DND-41 (cell line): ENCODE measurements at places on chromosomes 7 and 10.

- peaks cover 3% of the 10 kb centered on the region for H3K27me3 ChIP-seq
- H3K27ac ChIP-seq = no peak overlapping the region
- no peaks in the 10 kb centered on the region for H3K4me1 ChIP-seq
Measured at GRCh38 chr10:79507440-79508167, 4.7 kb upstream of the EIF5AL1 start.

- H3K36me3 ChIP-seq = no peaks in the 10 kb centered on the region
- no peak overlapping the region for H3K27ac ChIP-seq
- H3K4me1 ChIP-seq = peaks cover 16% of the 10 kb centered on the region
- no peaks in the 10 kb centered on the region for H3K27me3 ChIP-seq
- DNase-seq = no peak
Measured at GRCh38 chr7:76394957-76395356, 14.5 kb downstream of the SSC4D start.

DNA sequence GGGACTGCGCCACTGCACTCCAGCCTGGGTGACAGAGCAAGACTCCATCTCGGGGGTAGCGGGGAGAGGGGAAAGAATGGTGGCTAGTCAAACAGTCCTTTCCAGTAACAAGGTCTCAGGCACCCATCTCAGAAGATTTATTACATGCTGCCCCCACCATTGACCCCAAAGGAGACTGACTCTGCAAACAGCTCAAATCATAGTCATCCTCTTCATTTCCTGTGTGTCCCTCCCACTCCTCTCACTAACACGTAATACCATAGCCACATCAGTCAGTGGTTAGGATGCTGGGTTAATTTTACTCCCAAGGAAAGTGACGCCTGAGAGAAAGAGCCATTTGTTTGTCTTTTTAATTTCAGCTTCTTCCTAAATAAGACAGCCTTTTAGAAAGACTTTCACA is 56.6 kb upstream of the BET1 start:
- H3K36me3 ChIP-seq = no peaks in the 10 kb centered on the region
- H3K27ac ChIP-seq = no peak overlapping the region
- no peak for DNase-seq
- H3K27me3 ChIP-seq = peaks cover 4% of the 10 kb centered on the region

DNA sequence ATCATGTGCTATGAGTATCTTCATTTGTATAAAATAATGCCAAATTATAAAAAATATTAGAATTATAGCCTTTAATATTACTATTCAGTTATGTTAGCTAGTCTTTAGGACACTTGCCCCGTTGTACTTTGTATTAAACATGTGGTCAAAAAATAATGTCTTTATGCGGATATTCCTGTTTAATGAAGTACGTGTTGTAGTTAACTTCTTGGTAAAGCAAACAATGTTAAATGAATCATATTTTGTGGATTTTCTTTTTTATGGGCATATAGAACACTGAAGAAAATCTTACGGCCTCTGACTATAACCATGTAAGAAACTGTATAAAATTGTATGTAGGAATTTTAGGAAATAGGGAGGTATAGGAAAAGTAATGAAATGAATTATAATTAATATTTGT is 14.3 kb downstream of the GLCCI1 start:
- H3K36me3 ChIP-seq = no peaks in the 10 kb centered on the region; the same call in 1 of the 2 replicates
- H3K27me3 ChIP-seq = no peaks in the 10 kb centered on the region
- H3K4me3 ChIP-seq = no peak overlapping the region
- no peak for DNase-seq
- no peak overlapping the region for H3K27ac ChIP-seq

- H3K27me3 ChIP-seq = no peaks in the 10 kb centered on the region
- H3K36me3 ChIP-seq = no peaks in the 10 kb centered on the region
- H3K4me3 ChIP-seq = no peak overlapping the region
- H3K4me1 ChIP-seq = no peaks in the 10 kb centered on the region
- DNase-seq = no peak
- H3K27ac ChIP-seq = no peak overlapping the region
Measured at GRCh38 chr7:47697543-47697942, 115.6 kb upstream of the TNS3 start.

DNA sequence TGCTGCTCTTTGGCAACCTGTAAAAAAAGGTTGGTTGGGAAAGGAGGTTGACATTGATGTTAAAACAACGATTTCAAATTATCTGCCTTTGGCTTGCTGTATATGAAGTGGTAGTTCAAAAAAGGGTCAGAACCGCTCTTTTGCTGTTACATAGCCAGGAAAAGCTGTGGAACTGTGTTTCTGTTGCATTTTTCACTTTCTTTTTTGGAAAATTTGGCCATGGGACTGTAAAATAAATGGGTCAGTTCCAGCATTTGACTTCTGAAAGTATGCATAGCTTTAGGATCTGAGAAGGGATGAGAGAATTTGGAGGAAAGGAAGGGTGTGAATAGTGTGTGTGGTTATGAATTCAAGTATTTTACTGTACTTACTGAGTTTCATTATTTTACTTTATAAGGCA is 7.3 kb downstream of the AUTS2 start:
- H3K36me3 ChIP-seq = no peaks in the 10 kb centered on the region
- no peaks in the 10 kb centered on the region for H3K27me3 ChIP-seq
- H3K4me1 ChIP-seq = peaks cover 53% of the 10 kb centered on the region
- H3K4me3 ChIP-seq = no peak overlapping the region

DNA sequence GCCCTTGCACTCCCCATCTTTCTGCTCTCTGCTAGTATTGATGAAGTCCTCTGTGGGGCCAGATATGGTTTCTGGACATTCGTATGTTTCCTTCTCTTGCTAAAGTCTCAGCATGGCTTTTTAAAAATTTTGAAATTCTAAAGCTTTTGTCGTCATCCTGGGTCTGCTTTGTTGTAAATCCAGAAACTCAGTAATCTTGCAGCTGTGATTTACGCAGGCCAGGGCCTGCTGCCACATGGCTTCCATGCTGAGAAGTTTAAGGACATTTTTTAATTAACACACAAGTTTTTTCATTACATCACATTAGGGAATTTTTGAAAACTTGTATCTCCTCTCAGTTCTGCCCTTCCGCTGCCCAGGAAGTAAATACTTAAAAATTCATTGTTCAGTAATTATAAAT is 686.1 kb upstream of the IGFBP3 start:
- H3K4me3 ChIP-seq = no peak overlapping the region
- H3K4me1 ChIP-seq = no peaks in the 10 kb centered on the region
- DNase-seq = no peak
- H3K27me3 ChIP-seq = no peaks in the 10 kb centered on the region

GRCh38 chr7:117963264-117964197 is 90.3 kb upstream of the CTTNBP2 start:
- H3K36me3 ChIP-seq = no peaks in the 10 kb centered on the region
- no peaks in the 10 kb centered on the region for H3K4me1 ChIP-seq
- H3K27ac ChIP-seq = no peak overlapping the region
- DNase-seq = no peak
- H3K27me3 ChIP-seq = no peaks in the 10 kb centered on the region
- H3K4me3 ChIP-seq = no peak overlapping the region

DNA sequence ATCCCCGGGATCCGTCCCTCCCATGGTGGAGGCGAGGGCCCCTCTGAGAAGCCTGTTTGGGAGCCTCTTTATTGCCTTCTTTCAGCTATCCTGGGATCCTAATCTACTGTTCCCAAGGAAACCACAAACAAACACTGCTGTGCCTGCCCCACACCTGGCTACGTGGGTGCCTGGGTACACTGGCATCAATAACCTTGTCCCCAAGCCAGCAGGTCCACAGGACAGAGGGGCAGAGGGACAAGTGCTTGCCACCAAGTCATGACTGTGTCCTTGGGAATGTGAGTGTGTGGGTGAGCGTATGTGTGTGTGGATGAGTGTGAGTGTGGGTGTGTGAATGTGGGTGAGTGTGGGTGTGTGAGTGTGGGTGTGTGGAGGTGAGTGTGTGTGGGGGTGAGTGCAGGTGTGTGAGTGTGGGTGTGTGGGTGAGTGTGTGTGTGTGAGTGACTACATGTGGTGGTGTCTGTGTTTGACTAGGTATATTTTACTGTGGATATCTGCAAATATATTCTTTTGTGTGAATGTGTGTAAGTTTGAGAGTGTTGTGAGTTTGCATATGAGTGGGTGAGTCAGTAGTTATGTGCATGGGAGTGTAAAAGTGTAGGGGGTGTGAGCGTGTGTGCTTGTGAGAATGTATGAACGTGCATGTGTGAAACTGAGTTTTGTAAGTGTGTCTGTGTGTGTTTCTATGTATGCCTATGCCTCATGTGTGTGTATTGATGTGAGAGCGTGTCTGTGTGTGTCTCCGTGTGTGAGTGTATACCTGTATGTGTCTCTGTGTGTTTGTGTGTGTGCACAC is 96.1 kb downstream of the TNS3 start:
- H3K27ac ChIP-seq = no peak overlapping the region
- no peaks in the 10 kb centered on the region for H3K4me1 ChIP-seq
- DNase-seq = no peak
- no peak overlapping the region for H3K4me3 ChIP-seq
- no peaks in the 10 kb centered on the region for H3K27me3 ChIP-seq

DNA sequence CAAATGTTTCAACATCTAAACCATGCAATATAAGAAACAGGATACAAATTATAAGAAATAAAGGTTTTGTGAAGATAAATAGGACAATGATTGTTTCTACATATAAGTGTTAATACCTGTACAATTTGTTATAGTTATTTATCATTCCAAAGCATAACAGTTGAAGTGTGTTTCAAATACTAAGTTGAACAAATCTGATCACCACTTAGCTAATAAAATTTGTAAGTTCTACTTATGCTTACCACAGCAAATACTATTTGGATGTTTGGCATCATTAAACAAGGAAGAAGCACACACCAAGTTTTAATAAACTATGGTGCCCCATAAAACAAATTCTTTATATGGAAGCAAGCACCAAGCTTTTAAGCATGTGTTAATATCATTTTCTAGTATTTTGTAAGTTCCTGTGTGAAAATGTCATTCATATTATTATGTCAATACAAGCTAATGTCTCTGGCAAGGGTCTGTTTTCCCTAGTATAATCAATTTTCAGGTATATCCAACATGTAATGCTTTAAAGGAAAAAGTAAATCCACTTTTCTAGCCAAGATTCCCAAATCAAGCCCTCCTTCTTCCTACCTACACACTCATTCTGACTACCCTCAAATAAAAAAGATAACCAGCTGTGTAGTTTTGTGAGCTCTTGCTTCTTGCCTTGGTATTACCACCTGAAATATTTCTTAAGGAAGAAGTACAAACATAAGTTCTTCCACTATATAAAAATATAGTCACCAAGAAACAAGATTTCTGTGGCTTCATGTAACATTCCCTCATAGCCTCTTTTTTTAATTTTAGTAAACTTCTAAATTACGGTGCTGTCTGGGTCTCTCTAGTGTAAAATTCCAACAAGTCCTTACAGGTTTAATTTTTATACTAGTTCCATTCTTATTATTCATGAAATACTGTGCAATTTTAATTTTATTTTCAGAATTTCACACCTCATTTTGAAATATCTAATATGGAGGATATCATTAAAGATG is 9.2 kb downstream of the SKAP2 start:
- no peaks in the 10 kb centered on the region for H3K27me3 ChIP-seq
- no peak overlapping the region for H3K4me3 ChIP-seq
- H3K27ac ChIP-seq = no peak overlapping the region
- DNase-seq = no peak
- peaks cover 2% of the 10 kb centered on the region; the same call in 1 of the 2 replicates for H3K36me3 ChIP-seq
- H3K4me1 ChIP-seq = no peaks in the 10 kb centered on the region

DNA sequence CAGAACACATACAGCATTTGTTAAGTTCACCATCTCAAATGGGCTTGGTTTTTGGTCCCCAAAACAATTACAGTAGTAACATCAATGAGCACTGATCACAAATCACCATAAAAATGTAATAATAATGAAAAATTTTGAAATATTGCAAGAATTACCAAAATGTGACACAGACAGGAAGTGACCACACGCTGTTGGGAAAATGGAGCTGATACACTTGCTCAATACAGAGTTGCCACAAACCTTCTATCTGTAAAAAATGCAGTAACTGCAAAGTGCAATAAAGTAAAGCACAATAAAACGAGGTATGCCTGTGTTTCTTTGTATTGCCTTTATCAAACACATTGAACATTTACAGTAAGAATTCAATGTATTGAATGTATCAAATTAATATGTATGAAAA is 262.7 kb downstream of the CTNNA3 start:
- no peak overlapping the region for H3K27ac ChIP-seq
- DNase-seq = no peak
- H3K4me1 ChIP-seq = no peaks in the 10 kb centered on the region
- no peaks in the 10 kb centered on the region for H3K36me3 ChIP-seq
- H3K4me3 ChIP-seq = no peak overlapping the region

- H3K27ac ChIP-seq = no peak overlapping the region
- H3K36me3 ChIP-seq = no peaks in the 10 kb centered on the region
- H3K4me1 ChIP-seq = peaks cover 13% of the 10 kb centered on the region
- no peaks in the 10 kb centered on the region for H3K27me3 ChIP-seq
- no peak overlapping the region for H3K4me3 ChIP-seq
Measured at GRCh38 chr10:35874311-35875015, 232.4 kb upstream of the FZD8 start.

DNA sequence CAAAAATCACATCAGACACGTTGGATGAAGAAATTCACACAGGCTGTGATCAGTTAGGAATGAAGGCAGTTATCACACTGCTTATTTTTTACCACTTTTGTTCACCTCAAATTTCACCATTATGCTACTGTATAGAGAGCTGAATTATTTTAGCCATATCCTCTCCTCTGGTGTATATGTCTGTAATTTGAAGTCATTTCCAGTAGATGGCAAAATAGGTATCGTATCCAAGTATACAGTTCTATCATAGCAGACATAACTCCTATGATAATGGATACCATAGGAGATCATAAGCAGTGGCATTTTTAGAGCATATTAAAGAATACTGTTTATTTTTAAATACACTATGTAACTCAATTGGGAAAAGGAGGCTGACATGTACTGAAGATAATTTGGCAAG is 909.7 kb downstream of the DNAJB9 start:
- no peaks in the 10 kb centered on the region for H3K36me3 ChIP-seq
- H3K27ac ChIP-seq = no peak overlapping the region
- H3K27me3 ChIP-seq = no peaks in the 10 kb centered on the region
- H3K4me1 ChIP-seq = peaks cover 13% of the 10 kb centered on the region
- no peak overlapping the region for H3K4me3 ChIP-seq

DNA sequence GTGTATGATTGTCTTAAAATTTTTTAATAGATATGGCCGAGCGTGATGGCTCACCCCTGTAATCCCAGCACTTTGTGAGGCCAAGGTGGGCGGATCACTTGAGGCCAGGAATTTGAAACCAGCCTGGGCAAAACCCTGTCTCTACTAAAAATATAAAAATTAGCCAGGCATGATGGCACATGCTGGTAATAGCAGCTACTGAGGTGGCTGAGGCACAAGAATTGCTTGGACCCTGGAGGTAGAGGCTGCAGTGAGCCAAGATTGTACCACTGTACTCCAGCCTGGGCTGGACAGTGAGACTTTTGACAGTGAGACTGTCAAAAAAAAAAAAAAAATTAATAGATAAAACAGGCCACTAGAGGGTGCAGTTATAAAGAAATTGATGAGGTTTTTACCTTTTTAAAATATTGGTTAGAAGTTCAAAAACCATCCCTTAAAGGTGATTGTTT is 20.5 kb downstream of the NOM1 start:
- no peak for DNase-seq
- peaks cover 73% of the 10 kb centered on the region for H3K36me3 ChIP-seq
- H3K4me3 ChIP-seq = no peak overlapping the region

GRCh38 chr10:45433716-45434469 is 59.9 kb downstream of the ALOX5 start:
- DNase-seq = no peak
- H3K36me3 ChIP-seq = no peaks in the 10 kb centered on the region
- H3K27me3 ChIP-seq = no peaks in the 10 kb centered on the region
- H3K27ac ChIP-seq = no peak overlapping the region
